ENCODE measurements at places on chromosomes 7 and 10.

DNA sequence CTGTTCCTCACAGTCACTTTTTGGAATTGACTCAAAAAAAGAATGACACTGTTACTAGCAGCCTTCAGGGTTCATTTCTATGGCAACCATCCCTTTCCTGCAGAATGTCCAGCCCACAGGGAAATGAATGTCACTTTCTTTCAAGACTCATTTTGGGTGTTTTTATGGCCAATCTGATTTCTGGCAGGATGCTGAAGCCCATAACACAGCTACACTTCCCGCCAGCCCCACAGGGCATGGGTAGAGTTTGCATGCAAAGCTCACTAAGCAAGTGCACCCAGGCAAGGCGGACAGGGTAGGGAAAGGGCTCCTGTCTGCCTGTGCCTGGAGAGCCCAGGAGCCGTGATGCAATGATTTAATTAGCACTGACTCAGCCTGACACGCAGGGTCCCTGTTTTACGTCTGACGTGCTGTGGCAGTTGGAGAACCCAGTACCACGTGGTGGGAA lies 26.1 kb upstream of the GPAM start:
- DNase-seq = no peak

GRCh38 chr10:73771722-73772280 lies 10.0 kb upstream of the CHCHD1 start:
- peak; percentile 56 for DNase-seq

- DNase-seq = no peak
These were observed 332.1 kb upstream of the MAGI2 start for GRCh38 chr7:79785556-79785955.

DNA sequence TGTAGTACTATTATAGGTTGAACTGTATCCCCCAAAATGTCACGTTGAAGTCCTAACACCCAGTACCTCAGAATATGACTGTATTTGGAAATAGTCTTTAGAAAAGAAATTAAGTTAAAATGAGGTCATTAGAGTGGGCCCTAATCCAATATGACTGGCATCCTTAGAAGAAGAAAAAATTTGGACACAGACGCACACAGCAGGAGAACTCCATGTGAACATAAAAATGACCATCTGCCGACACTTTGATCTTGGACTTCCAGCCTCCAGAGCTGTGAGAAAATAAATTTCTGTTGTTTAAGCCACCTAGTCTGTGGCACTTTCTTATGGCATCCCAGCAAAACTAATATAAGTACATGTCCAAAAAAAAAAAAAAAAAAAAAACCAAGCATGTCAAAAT lies 225.8 kb downstream of the PARD3 start:
- no peak for DNase-seq

GRCh38 chr7:129503725-129504124 lies 1.4 kb downstream of the SMKR1 start:
- no peak for DNase-seq

- no peak for DNase-seq
These were observed 15.6 kb upstream of the KIAA1217 start for GRCh38 chr10:24193330-24193729.

GRCh38 chr10:15715619-15716227 lies 4.0 kb downstream of the ITGA8 start:
- peak; percentile 48 for DNase-seq

DNA sequence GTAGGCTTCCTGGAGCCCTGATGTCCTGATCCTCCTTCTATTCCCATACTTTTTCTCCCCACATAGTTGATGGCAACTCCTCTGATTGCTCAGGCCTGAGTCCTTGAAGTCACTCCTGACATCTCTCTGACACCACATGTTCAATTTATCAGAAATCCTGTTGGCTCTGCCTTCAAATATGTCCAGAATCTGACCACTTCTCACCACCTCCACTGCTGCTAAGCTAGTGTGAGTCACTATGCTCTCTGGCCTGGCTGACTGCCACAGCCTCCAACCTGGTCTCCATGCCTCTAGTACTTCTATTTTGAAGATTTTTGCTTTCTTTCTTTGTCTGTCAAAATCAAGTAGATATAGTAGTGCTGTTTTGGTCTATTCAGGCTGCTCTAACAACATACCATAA lies 53.0 kb downstream of the TMEM229A start:
- no peak for DNase-seq

GRCh38 chr7:102063690-102064180 lies 222.9 kb upstream of the SH2B2 start:
- peak; percentile 98 for DNase-seq

DNA sequence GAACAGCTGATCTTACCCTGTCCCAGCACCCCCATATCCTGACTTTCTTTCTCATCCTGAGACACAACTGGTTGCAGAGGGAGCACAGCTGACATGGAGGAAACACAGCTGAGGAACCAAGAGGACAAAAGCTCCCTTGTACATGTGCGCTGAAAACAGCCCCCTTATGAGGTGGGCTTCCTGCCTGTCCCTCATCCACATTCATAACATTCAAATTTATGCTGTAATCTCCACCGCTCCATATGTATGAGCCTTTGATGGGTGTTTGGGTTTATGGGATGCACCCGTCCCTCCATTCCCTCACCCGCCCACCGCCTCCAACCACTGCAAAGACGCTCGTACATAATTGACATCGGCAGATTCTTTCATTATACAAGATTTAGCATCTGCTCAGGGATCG lies 49.6 kb upstream of the BTRC start:
- no peak for DNase-seq

GRCh38 chr7:27971171-27971812 lies 209.3 kb downstream of the JAZF1 start:
- no peak for DNase-seq

DNA sequence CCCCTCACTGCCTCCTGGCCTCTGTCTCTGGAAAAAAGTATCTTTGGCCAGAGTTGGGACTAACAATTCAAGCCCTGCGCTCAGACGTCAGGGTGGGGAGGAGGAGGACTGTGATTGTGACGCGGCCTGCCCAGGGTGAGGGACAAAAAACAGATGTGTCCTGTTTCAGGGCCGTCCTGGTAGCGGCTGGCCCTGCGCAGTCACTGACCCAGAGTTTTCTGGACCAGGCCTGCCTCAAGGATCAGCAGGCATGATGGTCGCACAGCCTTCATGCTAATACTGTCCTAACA lies 110.1 kb downstream of the CYTH3 start:
- DNase-seq = no peak

DNA sequence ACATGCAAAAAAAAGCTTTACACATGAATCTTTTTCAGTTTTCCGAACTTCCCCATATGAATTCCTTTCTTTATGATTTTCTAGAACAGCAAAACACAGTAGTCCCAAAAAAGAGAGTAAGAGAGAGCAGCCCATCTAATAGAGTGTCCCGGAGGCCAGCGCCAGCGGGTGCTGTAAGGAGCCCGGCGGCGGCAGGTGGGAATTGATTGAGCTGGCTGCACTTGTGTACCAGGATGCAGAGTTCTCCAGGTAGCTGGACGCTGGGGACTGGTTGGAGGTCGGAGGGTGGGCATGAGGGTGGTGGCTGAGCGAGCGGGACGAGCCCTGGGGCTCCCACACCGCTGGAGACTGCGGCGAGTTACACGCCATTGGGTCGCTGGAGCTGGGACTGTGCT lies 4.0 kb downstream of the DLX5 start:
- peak; percentile 28 for DNase-seq

- no peak for DNase-seq
These were observed 4.6 kb downstream of the AKR1B1 start for GRCh38 chr7:134454277-134454676.

GRCh38 chr10:91681361-91682276 lies 48.7 kb upstream of the PPP1R3C start:
- no peak for DNase-seq

GRCh38 chr7:137717811-137718271 lies 128.9 kb downstream of the DGKI start:
- DNase-seq = peak; percentile 73

GRCh38 chr7:128881458-128882125 lies 18.9 kb downstream of the ATP6V1F start:
- no peak for DNase-seq

DNA sequence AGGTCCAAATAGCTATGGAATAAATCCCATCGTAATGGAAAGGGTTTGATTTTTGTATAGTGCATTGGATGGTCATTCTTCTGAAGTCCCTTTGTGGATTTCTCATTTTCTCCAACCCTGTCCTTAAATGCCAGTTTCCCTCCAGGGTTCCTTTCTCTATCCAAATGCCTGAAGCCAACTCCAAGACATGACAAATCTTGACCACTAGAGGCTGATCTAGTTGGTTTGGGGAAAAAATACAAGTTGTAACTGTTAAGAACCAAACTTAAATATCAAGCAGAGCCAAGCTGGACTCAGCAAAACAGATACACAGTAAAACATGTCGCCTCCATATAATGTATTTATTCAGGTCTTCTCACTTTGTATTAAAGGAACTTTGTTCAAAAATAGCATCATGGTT lies 28.7 kb downstream of the FRMD4A start:
- peak; percentile 56 for DNase-seq

- DNase-seq = no peak
These were observed 61.4 kb upstream of the NAMPT start for GRCh38 chr7:106346167-106346677.

GRCh38 chr10:516764-517163 lies 172.7 kb downstream of the DIP2C start:
- peak; percentile 38 for DNase-seq

DNA sequence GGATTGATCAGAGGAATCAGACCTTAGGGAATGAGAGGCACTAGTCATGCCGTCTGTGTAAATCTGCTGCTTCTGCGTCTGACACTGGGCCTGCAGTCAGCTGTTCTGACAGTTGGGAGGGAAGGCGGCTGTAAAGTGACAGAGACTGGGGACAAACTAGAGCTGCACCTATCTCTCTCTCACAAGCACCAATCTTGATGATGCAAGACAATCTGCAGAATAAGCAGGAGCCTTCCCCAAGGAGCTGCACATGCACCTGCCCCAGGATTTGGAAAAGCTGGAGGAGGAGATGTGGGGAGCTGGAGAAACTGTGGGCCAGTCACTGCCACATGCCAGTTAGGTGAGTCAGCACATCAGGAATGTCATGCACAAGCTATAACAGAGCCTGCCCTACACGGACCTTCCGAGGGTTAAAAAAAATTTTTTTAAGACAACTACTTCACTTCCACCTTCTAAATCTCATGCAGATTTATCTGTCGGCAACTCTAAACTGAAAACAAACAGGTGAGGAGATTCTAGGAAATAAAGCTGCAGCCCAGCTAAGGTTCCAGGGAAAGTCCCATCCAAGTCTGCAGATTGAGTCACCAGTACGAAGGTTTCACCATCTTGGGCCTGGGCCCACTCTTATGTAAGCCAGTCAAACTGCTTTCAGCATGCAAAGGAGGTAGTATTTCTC lies 39.2 kb downstream of the ENO4 start:
- peak; percentile 89 for DNase-seq

DNA sequence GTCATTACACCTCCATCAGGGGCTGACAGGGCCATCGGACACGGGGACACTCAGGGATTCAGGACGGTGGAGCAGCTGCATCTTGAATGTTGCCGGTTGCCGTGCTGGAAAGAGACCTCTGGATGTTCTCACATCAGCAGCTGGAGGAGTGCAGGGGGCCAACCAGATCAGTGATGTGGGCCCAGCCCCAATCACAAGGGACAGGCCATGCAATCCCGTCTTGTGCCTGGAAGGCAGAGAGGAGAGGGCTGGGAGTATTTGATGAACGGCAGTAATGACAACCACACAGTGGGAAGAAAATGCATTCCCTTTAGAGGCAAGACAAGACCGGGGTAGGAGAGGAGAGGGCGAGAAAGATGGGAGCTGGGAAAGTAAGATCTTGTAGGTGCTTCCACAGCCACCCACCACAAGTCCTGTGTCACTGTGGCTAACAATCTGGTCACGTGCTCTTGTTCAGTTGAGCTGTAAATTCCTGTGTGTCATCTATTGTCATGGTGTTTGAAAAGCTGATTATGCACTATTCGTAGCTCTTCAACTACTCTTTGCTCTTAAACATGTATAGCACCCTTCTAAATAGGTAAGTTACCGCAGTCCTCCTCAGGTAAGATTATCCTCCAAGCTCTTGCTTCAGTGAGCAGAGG lies 85.9 kb upstream of the LEP start:
- DNase-seq = peak; percentile 6

DNA sequence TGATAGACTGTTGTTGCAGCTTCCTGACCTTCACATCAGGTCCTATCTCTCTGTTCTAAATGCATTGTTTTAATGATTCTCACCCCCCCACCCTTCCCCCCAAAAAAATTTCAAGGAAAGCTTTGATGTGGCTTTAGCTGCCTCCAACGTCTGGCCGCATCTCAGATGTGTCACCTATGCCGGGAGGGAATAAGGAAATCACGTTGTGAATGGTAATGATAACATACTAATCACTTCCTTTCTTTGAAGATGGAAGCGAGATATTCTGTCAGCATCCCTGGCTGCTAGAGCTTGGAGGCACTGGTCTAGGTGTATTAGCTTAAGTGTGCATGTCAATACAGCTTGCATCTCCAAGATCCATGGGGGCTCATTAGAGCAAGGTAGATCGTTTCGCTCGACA lies 89.6 kb downstream of the VTI1A start:
- peak; percentile 68 for DNase-seq

- DNase-seq = peak; percentile 83
These were observed 104.5 kb downstream of the GRID1 start for GRCh38 chr10:86261941-86262687.

DNA sequence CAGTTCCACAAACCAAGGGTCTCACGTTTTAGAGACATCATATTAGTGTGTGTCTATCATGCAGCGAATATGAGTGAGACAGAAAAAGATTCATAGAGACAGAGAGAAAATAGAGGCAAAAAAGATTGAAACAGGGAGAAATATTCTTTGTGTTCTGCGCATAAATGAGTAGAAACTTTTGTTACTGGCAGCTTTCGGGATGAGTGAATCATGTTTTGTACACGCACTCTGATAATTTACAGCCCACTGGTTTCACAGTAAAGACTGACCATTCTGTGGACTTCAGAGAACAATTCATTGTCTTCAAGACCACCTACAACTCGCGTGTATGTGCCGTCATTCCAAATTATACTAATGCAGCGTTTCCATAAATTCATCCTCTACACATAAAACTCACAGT lies 60.2 kb downstream of the NRCAM start:
- no peak for DNase-seq

DNA sequence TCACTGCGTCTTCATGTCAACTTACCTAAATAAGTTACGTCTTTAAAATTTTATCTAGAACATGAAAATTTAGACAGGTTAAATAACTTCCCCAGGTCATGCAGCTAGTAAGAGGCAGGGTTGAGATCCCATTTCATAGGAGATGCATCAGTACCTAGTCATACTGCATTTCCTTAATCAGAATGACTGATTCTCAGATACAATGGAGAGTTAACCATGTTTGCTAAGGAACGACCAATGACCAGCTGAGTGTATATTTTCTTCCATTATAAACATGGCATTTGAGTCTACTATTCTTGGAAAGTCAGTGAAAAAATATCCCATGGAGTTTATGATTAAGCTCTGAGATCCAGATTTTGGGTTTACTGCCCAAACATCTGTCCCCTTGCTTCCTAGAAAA lies 39.6 kb downstream of the ENTPD1 start:
- DNase-seq = no peak

GRCh38 chr7:8146106-8146787 lies 115.7 kb downstream of the ICA1 start:
- DNase-seq = no peak

Data from mesendoderm (in vitro differentiated cells).